M059J (cell line): ENCODE measurements at places on chromosomes 13 and 19.
A peak's percentile ranks its signal among the peaks of the same experiment; 100 is the strongest.

DNA sequence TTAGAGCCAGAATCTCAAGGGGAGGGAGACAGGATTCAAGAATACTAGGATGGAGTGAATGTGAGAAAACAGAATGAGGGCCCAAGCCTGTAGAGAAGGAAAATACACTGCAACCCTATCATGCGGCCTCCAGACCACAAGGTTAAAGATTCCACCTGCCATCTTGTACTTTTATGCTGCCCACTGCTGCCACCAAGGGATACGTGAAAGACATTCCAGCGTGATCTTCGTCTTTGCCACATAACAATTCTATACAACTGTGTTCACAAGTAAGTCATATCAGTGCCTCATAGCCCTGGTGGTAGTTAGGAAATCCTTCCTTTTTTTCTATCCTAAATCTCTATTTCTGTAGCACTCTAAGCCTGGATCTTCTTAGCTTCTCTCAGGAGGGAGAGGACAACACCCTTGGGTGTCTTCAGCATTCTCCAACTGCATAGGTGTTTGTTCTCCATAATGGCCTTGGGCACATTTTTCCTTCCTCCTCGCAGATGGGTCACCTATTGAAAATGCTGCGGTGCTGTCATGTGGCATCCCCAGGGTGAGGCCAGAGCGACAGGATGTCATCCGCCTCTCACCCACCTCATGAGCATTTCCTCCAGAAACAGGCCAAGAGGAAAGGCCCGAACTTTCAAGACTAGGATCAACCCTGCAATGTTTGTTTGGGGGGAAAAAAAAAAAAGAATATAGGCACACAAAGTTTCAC, 13.6 kb downstream of the TPT1 start:
- DNase-seq, result no peak

GRCh38 chr19:16969135-16969534, 57.5 kb downstream of the CPAMD8 start:
- no peak for DNase-seq

- peak; percentile 64 for DNase-seq
These were observed 125.0 kb downstream of the HS6ST3 start for GRCh38 chr13:96214824-96215445.

- DNase-seq, result no peak
These were observed 3.5 kb upstream of the LILRB4 start for GRCh38 chr19:54659300-54659699.

- no peak for DNase-seq
These were observed 24.9 kb downstream of the RCN3 start for GRCh38 chr19:49552749-49553148.

DNA sequence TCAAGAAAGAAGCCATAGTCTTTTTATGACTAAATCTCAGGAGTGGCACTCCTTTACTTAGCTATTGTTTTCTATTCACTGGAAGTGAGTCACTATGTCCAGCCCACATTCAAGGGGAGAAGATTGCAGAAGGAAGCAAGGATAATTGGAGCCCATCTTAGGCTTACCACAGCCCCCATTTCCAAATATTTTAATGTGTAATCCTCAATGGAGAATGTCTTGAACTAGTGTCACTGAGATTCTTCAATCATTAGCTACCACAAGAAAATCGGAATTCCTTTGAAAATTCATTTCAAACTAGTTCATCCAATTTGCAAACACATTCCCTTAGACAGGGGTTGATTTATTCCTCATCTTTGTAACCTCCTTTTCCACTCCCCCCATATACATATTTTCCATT, 84.7 kb downstream of the DLEU7 start:
- peak; percentile 29 for DNase-seq

DNA sequence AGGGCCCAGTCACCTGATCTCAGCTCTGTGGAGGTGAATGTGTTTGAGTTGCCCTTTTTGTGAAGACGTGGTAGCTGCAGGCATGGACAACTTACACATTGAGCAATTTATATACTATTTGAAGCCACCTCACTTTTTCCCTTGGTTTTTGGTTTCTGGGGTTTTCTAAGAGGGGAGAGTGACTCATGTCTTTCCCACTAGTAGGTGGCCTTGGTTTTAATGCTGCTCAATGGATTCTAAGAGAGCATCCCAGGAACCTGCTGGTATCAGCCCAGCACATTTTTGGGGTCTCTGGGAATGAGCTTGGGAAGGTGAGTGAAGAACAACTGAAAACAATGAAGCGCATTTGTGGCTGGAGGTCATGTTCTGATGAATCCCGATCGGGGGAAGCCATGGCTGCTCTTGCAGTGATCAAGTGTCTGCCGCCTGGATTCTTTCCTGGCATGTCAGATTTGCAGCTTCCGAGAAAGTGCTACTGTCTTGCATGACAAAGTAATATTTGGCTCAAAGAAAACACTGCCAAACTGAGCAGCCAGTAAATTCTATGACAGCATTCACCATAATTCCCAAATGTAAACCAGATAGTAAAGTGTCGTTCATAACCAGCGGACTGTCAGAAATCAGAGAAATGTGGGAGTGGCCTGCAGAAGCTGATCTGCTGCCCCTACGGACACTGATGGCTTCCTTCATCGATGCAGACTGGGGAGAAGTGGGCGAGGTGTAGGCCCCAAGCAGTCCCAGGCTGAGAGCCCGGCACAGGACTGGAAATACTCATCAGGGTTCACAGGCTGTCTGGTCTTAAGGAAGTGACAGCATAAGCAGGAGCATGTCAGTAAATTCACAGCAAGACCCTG, 98.7 kb downstream of the COL4A2 start:
- DNase-seq, result peak; percentile 86

DNA sequence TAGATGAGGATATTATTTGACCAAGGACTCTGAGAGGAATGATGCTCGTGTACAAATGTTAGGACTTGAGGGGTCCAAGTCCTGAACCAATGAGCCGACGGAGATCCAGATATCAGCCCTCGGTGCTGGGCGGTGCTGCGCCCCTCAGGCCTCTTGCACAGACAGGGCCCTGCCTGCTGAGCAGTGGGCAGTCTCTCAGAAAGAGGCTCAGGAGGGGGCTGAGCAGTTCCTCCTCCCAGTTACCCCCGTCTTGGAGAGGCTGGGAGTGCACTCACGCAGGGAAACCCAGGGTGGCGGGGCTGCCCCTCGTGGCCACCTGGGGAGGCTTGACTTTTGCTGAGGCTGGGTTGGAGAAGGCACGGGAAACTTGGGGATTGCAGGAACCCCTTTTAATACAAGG, 18.4 kb downstream of the TEX29 start:
- DNase-seq, result no peak

DNA sequence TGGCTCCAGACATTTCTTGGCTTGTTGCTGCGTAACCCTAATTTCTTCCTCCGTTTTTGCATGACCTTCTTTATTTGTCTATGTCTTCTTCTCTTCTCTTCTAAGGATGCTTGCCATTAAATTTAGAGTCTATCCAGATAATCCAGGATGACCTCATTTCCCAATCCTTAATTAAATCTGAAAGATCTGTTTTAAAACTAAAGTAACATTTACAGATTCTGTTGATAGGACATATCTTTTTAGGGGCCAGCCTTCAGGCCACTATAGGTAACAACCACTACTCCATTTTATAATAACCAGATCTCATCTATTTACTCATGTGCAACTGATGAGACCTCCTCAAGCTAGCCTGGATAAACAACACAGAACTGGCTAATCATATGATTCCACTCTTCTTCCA, 490.5 kb upstream of the SLC10A2 start:
- no peak for DNase-seq
